Suppressor macrophage treated with lipopolysaccharide for 1 hour (primary cell): ENCODE measurements at places on chromosomes 6 and 20.

DNA sequence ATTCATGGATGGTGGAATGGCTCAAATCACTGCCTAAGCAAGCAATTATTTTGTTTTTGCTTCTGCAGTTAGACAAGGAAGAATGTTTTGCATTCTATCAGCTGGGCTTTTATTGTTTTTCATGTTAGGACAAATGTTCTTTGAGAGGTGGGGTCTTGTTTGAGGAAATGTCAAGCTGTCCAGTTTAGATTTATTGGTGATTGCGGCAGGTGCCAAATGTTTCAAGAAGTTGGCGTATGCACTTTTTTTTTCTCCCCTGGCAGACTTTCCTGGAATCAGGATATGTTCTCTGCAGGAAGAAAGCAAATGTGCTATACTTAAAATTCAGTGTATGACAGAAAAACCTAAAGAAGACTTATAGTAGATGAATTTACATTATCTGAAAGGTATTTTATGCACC is 81.0 kb upstream of the JAG1 start:
- no peak for DNase-seq

- DNase-seq = peak; percentile 85
These were observed 23.7 kb downstream of the ZNF311 start for GRCh38 chr6:28981431-28981832.

DNA sequence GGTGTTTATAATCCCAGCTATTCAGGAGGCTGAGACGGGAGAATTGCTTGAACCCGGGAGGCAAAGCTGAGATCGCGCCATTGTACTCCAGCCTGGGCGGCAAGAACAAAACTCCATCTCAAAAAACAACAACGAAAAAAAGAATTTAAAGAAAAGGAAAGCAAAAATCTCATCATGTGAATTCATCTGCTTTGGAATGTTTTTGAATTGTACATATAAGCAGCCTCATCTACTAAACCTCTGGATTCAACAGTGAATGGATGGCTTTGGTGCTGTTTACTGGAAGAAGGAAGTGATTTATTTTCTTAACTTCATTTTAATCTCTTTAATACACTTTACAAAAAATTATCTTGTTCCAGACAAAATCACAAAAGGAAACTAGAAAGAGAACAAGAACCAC is 51.8 kb upstream of the PNRC1 start:
- DNase-seq = no peak

- DNase-seq = peak; percentile 65
These were observed 46.0 kb upstream of the PTPN1 start for GRCh38 chr20:50464026-50464724.

GRCh38 chr6:148925701-148926100 is 178.9 kb downstream of the UST start:
- DNase-seq = no peak

- DNase-seq = peak; percentile 76
These were observed 367.2 kb upstream of the RUNX2 start for GRCh38 chr6:44960898-44961297.

DNA sequence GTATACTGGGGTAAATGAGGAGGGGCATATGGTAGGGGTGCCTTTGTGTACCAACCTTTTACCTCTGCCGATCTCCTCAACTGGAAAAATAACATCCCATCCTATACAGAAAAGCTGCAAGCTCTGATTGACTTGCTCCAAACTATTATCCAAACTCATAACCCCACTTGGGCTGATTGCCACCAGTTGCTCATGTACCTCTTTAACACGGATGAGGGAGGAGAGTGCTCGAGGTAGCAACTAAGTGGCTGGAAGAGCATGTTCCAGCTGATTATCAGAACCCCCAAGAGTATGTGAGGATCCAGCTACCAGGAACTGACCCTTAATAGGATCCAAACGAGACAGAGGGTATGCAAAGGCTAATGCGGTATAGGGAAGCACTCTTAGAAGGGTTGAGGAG is 299.6 kb downstream of the RNGTT start:
- no peak for DNase-seq
